ENCODE measurements at places on chromosomes 11 and 22. TPM values are rescaled to one million over a fixed set of nuclear protein-coding genes. Genes with fewer than 3 reads are reported as not detected.

TRPM5 gene
- 1.3 TPM for total RNA-seq

GRCh38 chr22:44205516-44206329, 25.0 kb downstream of the PARVG start:
- no peak for DNase-seq

DNA sequence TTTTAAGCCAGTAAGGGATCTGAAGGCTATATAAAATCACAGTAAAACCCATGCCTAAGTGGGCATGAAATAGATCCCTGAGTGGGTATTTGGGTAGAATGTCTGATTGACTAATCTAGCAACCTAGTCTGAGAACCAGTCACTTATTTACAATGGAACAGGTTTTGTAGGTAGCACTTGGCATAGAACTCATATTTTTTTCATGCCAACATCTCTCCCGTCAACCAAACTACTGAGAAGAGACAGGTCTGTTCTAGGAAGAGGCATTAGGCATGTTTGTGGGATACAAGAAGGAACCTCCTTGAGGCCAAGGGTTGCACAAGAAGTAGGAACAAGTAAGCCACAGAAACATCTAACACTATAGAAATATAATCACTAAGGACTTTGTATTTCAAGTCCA, 840.4 kb upstream of the TENM4 start:
- no peak for DNase-seq

DNA sequence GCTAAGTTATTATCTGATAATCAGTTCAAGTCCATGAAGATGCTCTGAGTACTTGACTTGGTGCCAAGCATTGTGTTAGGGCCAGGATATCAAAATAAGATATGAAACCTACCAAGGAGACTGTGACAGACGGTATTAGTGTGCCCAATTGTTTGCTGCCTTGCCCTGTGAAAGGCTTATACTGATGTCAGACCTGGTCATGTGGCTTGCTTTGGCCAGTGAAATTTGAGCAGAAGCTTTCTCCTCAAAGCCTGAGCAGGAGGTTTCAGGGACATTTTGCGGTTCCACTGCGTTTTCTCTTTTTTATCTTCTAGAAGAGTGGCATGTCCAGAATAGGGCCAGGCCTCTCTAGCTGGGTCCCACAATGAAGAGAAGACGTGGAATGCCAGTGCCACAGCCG, 15.8 kb upstream of the PKNOX2 start:
- DNase-seq = no peak

DNA sequence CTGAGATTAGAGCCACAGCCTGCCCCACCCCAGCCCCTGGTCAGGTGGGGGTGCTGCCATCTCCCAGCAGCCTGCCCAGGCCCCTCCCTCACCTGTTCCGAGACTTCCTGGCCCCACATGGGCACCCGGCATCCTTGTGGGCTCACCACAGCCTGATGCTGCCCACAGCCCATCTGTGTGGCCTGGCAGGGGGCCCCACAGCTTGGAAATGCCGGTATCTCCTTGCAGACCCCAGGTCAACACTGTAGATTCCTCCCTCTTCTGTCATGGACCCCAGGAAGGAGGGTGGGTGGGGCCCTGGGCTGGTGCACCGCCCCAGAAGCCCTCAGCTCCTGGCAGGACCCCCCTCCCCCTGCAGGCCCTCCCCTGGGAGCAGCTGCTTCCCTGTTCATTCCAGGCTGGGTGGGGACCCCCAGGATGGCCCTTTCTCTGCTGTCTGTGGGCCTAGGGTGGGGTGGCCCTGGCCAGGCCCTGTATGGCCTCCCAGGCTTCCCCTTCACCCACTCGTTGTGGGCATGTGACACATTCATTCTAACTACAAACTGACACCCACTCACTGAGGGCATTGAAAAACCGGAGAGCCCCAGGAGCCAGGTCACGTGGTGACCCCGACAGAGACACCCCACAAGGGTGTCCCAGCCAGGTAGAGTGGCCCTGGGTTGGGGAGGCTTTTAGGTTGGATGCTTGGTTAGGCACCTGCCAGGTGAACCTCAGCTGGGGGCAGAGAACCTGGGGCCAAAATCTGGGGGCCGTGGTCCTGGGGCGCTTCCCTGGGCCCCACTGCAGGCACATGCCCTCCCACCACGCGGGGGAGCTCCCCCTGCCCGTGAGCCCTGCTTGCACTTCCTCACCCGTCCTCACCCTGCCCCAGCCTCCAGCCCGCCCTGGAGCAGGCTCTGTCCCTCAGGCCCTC, 44.1 kb upstream of the CCDC188 start:
- no peak for DNase-seq

- DNase-seq = no peak
Measured at GRCh38 chr11:120034881-120035630, 102.9 kb downstream of the TRIM29 start.

Measured in colonic mucosa (tissue), 4 donors.